ENCODE measurements at places on chromosomes 12 and 14.

GRCh38 chr12:103639983-103640382 lies 52.9 kb downstream of the STAB2 start:
- no peak for DNase-seq

GRCh38 chr14:68607867-68608573 lies 184.8 kb downstream of the ZFP36L1 start:
- no peak for DNase-seq

DNA sequence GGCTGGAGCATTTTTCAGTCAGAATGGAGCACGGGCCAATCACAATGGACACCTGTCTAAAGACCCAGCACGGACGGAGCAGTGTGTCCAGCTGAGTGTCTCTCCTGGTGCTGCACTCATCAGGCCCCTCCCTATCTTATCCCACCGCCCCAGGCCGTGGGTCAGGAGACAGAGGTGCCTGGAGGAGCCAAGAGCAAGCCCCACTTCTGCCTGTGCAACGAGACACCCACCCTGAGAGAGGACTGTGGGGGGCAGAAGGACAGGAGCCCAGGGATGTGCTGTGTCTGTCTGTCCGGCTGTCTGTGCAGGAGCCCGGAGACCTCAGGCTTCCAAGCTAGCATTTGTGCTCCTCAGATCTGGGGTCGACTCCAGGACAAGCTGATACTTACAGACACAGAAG lies 69.6 kb upstream of the SFSWAP start:
- DNase-seq: no peak

DNA sequence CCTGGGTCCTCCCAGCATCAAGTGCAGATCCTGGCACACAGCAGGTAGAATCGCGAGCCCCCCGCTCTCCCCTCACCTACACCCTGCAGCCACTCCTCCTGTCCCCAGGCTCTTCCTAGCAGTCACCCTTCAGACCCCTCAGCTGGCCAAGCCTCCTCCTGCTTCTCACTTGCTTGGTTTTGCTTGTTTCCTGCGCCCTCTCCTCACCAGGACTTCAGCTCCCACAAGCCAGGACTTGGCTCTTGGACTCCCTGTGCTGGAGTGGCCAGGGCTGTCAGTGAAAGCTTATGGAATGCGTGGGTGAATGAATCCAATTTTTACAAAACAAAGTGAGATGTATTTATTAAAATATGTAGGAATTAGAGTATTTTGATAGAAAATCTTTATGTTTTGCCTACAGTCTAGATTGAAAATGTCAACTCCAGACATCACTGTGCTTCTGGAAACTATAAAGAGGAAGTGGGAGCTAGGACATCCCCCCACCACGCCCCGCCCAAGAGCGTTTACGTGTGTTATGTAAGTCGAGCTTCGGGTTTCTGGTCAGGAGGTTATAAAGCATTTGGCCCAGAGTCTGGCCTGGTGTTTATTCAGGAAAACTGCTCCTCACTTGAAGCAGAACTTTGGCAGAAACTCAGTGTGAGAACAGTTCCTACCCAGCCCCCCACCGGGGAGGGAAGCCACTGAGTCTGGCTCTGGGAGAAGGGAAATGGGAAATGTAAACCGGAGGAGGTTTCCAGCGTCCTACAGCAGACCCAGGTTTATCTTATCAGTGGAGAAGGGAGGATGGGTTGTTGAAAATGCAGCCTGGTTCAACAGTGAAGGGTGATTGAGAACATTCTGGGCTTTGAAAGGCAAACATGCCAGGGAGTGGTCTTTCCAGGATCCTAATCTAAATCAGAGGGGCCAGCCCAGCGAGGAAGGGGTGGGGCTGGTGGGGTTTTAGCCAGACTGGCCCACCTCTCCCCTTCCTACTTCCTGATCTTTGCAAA lies 8.8 kb downstream of the ALDH2 start:
- peak; percentile 83 for DNase-seq

DNA sequence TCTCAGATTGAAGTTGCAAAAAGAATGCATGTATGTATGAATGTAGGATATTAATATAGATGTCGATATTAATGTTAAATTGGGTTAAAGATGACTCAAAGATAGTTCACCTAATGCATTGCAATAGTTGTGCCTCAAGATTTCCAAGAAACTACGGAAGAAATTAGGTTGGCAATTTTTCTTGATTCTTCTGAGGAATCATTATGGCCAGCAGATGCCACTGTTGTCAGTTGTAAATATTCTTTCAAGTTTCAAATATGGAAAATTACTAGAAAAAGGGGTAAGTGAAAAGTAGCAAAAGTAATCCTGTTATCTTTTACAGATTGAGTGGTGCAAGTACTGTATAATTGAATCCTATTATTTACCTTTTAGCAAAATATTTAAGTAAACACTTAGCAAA lies 202.1 kb downstream of the ADAMTS20 start:
- DNase-seq: no peak

DNA sequence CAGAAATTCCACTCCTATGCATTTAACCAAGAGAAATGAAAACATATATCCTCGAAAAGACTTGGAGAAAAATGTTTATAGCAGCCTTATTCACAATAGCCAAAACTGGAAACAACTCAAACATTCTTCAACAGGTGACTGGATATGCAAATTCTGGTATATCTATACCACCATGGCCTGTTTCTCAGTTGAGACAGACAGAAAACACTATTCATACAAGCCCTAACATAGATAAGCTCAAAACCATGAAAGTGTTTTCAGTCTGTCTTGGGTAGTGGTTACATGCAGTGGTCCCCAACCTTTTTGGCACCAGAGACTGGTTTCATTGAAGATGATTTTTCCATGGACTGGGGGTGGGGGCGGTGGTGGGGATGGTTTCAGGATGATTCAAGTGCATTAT lies 83.8 kb downstream of the SRGAP1 start:
- no peak for DNase-seq

DNA sequence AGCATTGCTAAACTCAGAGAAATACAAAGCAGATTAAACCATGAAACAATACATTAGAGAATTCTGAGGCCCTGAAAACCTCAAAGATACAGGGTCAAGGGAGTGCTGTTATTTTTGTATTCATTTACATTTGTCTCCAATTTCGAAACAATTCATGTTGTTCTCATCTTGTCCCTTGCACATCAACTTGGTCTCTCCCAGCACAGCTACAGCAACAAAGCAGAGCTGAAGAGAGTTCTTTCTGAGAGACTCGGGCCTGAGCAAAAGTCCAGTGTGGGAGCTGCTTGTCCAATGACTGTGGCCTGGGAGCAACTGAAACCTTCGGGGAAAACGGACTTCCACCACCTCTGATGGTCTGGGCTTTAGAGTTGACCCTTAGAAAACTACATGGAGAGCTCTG lies 79.4 kb upstream of the CDKN3 start:
- no peak for DNase-seq

- no peak for DNase-seq
These were observed 213.4 kb downstream of the EGLN3 start for GRCh38 chr14:33737446-33737845.

DNA sequence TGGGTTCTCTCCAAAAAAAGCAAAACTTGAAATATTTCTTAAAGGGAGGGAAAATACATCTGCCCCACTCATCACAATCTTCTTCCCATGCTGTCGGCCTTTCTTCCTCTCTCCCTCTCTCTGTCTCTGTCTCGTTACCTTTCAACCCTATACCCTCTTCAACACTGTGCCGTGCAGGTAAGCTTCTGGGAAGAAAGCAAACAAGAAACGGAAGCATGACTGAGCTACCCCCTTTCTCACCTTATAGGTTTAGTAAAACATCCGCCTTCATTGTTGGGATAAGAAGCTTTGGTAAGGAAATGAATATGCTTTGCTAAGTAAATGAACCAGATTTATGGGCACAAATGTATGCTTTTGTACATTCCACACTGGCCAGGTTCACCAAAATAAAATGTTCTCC lies 63.0 kb downstream of the TMEM30B start:
- no peak for DNase-seq

- DNase-seq: no peak
These were observed 81.6 kb upstream of the TMTC2 start for GRCh38 chr12:82605115-82605514.

GRCh38 chr12:6759741-6760140 lies 6.4 kb upstream of the PTMS start:
- DNase-seq: no peak

- DNase-seq: no peak
These were observed 5.7 kb upstream of the SERPINA1 start for GRCh38 chr14:94394025-94394493.

DNA sequence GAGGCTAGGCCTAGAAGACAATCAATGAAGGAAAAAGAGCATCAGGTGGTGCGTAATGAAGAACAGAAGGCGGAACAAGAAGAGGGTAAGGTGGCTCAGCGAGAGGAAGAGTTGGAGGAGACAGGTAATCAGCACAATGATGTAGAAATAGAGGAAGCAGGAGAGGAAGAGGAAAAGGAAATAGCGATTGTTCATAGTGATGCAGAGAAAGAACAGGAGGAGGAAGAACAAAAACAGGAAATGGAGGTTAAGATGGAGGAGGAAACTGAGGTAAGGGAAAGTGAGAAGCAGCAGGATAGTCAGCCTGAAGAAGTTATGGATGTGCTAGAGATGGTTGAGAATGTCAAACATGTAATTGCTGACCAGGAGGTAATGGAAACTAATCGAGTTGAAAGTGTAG lies 5.5 kb downstream of the PNN start:
- DNase-seq: no peak

GRCh38 chr14:103576371-103577024 lies 13.7 kb downstream of the COA8 start:
- no peak for DNase-seq

GRCh38 chr14:53144244-53144643 lies 8.9 kb downstream of the DDHD1 start:
- peak; percentile 32 for DNase-seq

- no peak for DNase-seq
These were observed 49.9 kb downstream of the PTHLH start for GRCh38 chr12:27922531-27923139.

- no peak for DNase-seq
These were observed 120.4 kb upstream of the LRIG3 start for GRCh38 chr12:59040656-59041055.

GRCh38 chr12:113402586-113403260 lies 964 bp downstream of the SDS start:
- DNase-seq: no peak

DNA sequence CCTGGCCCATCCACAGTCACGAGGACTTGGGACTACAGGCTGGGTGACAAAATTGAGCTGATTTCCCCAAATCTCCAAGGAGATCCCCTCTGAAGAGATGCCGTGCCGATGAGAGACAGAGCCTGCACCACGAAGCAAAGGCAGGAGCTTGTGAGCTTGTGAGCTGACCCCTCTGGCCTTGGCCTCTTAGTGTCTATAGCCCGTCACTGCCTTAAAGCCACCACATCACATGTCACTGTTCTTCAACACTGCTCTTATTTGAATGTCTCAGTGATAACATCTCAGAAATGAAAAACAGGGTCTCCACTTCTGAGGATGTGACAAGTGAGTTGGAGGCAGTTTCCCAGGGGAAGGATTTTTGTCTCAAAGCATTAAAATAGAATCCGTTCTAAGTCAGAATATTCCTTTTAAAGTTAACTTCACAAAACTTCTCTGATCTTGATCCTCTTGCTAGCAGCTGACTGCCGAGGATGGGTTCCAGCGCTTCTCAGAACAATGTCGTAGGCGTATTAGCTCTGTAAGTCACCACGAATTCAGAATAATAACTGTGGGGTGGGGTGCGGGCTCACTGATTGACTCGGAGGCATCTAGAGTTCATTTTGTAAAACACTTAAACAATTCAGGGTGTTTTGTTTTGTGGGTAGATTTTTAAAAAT lies 37.5 kb downstream of the CHST11 start:
- no peak for DNase-seq

GRCh38 chr12:67070307-67070600 lies 198.9 kb upstream of the CAND1 start:
- no peak for DNase-seq

DNA sequence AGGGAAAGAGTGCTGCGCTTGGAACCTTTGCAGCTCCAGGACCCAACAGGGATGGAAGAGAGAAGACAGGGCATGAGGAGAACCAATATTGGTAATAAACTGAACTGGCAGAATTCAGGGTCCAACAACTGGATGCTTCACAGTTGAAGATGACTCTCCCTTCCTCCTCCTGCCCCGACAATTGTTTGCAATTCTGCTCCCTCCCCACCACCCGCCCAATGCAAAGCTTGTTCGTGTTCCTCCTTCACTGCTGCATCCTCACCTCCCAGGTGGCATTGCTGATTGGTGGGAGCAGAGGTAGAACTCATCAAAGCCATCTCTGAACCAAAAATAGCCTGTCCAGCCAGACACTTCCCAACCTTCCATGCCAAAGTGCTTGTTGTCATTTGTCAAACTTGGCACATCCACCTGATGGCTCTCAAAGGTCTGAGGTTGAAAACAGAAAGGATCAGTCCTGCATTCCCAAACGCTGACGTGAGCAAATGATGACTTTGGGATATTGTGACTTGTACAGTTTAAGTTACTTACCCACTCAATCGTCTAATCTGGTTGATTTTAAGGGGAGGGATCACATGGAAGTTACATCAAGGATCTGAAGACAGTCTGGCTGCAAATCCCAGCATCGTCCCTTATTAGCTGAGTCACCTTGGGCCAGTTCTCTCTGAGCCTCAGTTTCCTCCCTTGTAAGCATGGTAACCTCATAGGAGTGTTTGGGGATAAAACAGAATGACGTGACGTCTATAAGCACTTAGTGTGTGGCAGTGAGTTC lies 242.6 kb upstream of the CRY1 start:
- DNase-seq: no peak

- DNase-seq: no peak
These were observed 296.6 kb downstream of the ADGRD1 start for GRCh38 chr12:131250028-131250950.
